ENCODE measurements at places on chromosomes 12 and 14. TPM values are rescaled to one million over a fixed set of nuclear protein-coding genes. Genes with fewer than 3 reads are reported as not detected.

DNA sequence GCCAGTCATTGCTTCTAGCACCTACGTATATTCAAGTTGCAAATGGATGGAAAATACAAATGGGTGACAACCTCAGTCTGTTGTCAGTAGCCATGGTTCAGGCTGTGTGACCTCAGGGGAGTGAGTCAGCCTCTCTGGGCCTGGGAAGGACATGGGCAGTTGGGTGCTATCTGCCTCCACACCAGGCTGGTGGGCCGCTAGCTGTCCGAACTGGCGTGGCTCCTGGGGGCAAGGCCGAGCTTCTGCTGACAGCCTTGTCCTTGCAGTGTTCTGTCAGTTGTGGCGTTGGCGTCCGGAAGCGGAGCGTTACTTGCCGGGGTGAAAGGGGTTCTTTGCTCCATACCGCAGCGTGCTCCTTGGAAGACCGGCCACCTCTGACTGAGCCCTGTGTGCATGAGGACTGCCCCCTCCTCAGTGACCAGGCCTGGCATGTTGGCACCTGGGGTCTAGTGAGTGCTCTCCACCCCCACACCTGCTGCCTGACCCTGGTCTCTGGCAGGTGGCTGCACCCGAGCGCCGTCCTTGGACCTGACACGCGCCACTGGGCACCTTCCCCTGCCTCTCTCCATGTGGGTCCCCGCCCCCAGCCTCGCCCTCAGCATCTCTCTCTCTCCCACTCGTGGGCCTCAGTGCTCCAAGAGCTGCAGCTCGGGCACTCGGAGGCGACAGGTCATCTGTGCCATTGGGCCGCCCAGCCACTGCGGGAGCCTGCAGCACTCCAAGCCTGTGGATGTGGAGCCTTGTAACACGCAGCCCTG, 17.1 kb downstream of the PAPLN start:
- peak; percentile 71 for DNase-seq
- no peaks in the 10 kb centered on the region for H3K27me3 ChIP-seq
- H3K4me1 ChIP-seq: no peaks in the 10 kb centered on the region
- H3K36me3 ChIP-seq: no peaks in the 10 kb centered on the region
- H3K27ac ChIP-seq: no peak overlapping the region

- H3K4me3 ChIP-seq: no peak overlapping the region
- no peaks in the 10 kb centered on the region for H3K27me3 ChIP-seq
- H3K36me3 ChIP-seq: no peaks in the 10 kb centered on the region
- no peak overlapping the region for H3K27ac ChIP-seq
- no peak for DNase-seq
- H3K4me1 ChIP-seq: no peaks in the 10 kb centered on the region
Observed at GRCh38 chr12:57330992-57331391, 80.0 kb upstream of the STAC3 start.

DNA sequence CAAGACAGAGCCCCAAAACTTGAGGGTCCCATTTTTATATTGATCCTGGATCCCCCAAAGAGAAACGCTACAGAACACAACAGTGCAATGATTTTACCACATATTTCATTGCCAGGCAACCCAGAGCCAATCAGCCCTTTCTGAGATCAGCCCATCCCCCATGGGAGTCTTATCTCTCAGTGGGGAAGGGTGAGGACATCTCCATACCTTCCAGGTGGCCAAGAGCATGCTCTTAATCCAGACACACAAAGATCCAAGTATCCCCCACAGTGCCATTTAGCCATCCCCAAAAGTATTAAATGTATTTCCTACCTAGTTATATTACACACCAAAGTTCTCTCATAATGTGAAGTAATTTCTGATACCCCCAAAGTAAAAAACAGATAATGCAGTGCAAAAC, 62.6 kb upstream of the AMN start:
- H3K27ac ChIP-seq: no peak overlapping the region
- no peaks in the 10 kb centered on the region for H3K36me3 ChIP-seq
- H3K4me3 ChIP-seq: no peak overlapping the region

- H3K27ac ChIP-seq: no peak overlapping the region
- DNase-seq: no peak
- no peaks in the 10 kb centered on the region for H3K4me1 ChIP-seq
- no peaks in the 10 kb centered on the region for H3K36me3 ChIP-seq
- H3K27me3 ChIP-seq: no peaks in the 10 kb centered on the region
Observed at GRCh38 chr12:88399811-88400210, 180.5 kb downstream of the KITLG start.

DNA sequence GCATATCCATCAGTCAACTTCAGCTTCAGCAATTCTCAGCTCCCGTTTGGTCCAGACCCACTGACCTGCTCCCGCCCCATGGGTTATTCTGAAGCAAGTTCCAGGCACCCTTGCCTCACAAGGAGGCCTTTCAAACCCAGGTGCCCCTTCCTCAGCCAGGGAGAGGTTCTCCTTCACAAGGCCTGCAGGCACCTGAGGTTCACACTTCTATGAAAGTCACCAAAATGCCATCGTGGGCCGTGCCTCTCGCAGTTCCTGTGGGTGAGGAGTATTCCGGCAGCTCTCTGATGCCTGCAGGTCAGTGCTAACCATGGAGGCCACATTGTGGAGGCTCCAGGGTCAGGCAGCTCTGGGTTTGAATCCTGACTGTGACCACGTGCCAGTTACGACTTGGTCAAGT, 40.2 kb upstream of the BCL7A start:
- no peak overlapping the region for H3K4me3 ChIP-seq
- no peak for DNase-seq
- H3K4me1 ChIP-seq: no peaks in the 10 kb centered on the region

DNA sequence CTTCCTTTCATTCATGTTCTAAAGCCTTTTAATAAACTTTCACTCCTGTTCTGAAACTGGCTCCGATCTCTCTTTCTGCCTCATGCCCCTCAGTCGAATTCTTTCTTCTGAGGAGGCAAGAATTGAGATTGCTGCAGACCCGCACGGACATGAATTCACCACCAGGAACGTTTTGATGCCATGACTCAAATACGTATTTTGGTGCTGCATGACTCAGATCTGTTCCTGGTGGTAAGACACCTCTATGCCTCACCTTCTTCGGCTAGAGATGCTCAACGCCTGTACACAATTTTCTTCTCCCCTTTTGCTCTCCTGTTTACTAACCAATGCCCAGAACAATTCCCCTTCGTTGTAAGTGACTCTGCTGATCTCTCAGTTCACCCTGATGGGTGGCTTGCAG, 52.0 kb upstream of the RIMBP2 start:
- no peak for DNase-seq
- no peaks in the 10 kb centered on the region for H3K4me1 ChIP-seq
- no peak overlapping the region for H3K27ac ChIP-seq
- H3K36me3 ChIP-seq: no peaks in the 10 kb centered on the region
- H3K4me3 ChIP-seq: no peak overlapping the region

DNA sequence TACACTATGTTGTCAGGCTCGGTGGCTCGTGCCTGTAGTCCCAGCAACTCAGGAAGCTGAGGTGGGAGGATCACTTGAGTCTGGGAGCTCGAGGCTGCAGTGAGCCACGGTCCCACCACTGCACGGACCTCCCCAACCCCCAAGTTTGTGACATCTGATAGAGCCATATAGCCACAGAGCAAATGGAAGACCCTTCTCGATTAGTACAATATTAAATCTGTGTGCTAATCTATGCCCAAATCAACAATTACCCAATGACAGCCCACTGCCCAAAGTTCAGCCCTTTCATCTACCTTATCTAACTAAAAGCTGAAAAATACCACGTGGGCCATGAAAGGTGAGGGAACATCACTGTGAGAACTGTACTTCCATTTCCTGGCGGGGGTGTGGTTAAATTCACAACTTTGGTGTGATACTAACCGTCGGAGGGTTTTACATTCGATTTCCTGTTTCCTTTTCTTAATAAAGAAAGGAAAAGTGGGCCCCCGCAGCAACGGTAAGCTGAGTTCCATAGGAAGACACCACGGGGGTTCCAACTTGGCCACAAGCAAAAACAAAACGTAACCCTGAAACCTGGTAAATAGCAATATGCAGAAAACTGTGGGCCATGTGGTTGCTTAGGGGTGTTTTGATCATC, 31.2 kb upstream of the FOS start:
- no peaks in the 10 kb centered on the region for H3K36me3 ChIP-seq
- no peak for DNase-seq
- H3K27ac ChIP-seq: no peak overlapping the region
- H3K4me1 ChIP-seq: no peaks in the 10 kb centered on the region
- no peak overlapping the region for H3K4me3 ChIP-seq

DNA sequence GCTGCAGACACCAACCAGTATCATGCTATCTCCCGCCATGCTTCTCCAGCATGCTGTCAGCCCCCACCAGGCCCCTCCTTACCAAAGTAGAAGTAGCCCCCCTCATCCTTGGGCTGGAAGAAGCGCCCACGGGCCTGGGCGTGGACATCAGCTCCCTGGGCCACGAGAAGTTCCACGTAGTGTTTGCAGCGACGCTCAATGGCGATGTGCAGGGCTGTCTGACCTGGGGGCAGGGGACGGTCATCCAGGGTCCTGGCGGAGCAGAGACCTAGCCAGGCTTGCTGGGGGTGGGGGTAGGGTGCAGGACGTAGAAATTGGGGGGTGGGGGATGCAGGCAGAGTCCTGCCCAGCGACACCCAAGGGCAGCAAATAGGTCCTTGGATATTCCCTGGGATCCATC, 32.7 kb downstream of the TRPV4 start:
- H3K36me3 ChIP-seq: no peaks in the 10 kb centered on the region
- H3K4me3 ChIP-seq: no peak overlapping the region
- H3K27ac ChIP-seq: no peak overlapping the region
- no peaks in the 10 kb centered on the region for H3K27me3 ChIP-seq

DNA sequence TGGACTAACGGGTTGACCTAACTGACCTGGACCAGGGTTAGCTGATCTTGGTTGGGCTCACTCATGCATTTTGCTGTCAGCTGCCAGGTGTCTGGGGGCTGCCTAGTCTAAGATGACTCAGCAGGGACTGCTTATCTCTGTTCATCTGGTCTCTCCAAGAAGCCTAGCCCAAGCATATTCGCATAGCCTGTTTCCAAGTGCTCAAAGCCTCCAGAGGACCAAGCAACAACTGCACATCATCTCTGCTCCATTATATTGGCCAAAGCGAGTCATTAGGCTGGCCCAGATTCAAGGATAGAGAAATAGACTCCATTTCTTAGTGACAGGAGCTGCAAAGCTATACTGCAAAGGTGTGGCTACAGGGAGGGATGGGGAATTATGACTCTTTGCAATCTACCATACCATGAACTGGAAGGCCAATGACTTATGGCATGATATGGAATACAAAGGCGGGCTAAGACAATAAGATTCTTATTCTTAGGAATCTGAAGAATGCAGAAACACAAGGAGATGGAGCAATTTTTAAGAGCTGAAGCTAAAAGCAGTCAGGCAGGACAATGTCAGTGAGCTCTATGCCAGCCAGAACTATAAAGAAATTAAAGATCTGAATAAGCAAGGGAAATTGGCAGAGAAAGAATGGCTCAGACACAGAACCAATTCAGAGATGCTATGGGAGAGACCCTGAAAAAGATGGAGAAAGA, 194.6 kb upstream of the FSCB start:
- H3K4me3 ChIP-seq: no peak overlapping the region
- no peak overlapping the region for H3K27ac ChIP-seq
- no peak for DNase-seq
- no peaks in the 10 kb centered on the region for H3K36me3 ChIP-seq
- no peaks in the 10 kb centered on the region for H3K27me3 ChIP-seq

DNA sequence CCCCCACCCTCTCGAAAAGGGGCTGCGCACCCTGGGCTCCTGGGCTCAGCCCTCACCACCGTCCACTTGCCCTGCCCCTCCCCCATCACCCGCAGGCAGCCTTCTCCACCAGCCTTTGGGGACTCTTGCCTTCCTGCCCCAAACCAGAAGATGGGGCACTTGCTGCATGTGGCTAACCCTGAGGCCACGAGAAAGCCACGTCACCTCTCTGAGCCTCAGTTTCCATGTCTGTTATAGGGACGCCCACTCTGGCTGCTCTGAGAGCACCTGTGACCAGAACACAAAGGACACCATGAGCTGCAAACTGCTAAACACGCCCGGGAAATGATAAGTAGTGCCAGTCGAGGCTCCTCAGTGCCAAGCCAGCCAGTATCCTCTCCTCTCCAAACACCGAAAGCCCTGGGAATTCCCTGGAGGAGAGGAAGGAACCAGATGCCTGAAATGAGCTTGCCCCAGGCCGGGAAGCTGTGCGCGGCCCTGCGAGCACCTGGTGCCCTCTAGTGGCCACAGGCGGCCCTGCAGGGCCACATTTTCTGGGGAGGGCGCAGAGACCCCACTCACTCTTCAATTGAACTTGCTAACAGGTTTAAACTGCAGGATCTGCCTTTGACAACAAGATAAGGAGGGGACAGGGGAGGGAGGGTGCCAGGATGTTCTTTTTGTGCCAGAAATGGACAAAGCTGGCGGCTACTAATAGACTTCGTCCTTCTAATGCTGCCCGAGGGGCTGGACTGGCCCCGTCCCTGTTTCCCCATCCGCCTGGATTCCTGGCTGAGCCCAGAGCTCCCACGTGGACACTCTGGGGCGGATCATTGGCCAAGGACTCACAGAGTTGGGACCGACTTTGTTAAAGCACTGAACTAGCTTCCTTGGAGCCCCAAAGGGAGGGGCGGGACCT, 10.2 kb upstream of the SERPINA9 start:
- H3K27me3 ChIP-seq: no peaks in the 10 kb centered on the region
- H3K27ac ChIP-seq: no peak overlapping the region
- peak; percentile 84 for DNase-seq
- no peak overlapping the region for H3K4me3 ChIP-seq
- no peaks in the 10 kb centered on the region for H3K36me3 ChIP-seq
- H3K4me1 ChIP-seq: no peaks in the 10 kb centered on the region

RFLNA gene
- 1.2 TPM for total RNA-seq

LRRIQ1 gene
- total RNA-seq: 0.19 TPM

GRCh38 chr14:104826861-104827176, 25.9 kb downstream of the ZBTB42 start:
- peak overlapping the region; percentile 27 for H3K4me3 ChIP-seq
- no peaks in the 10 kb centered on the region for H3K36me3 ChIP-seq
- no peak overlapping the region for H3K27ac ChIP-seq
- H3K4me1 ChIP-seq: no peaks in the 10 kb centered on the region

MSRB3 gene
- total RNA-seq: 198 TPM
